ENCODE measurements at places on chromosomes 16 and 17.
A peak's percentile ranks its signal among the peaks of the same experiment; 100 is the strongest.

- DNase-seq: no peak
Measured at GRCh38 chr16:83674931-83675535, 132.7 kb upstream of the HSBP1 start.

- peak; percentile 80 for DNase-seq
Measured at GRCh38 chr16:19137201-19138128, 23.7 kb downstream of the ITPRIPL2 start.

DNA sequence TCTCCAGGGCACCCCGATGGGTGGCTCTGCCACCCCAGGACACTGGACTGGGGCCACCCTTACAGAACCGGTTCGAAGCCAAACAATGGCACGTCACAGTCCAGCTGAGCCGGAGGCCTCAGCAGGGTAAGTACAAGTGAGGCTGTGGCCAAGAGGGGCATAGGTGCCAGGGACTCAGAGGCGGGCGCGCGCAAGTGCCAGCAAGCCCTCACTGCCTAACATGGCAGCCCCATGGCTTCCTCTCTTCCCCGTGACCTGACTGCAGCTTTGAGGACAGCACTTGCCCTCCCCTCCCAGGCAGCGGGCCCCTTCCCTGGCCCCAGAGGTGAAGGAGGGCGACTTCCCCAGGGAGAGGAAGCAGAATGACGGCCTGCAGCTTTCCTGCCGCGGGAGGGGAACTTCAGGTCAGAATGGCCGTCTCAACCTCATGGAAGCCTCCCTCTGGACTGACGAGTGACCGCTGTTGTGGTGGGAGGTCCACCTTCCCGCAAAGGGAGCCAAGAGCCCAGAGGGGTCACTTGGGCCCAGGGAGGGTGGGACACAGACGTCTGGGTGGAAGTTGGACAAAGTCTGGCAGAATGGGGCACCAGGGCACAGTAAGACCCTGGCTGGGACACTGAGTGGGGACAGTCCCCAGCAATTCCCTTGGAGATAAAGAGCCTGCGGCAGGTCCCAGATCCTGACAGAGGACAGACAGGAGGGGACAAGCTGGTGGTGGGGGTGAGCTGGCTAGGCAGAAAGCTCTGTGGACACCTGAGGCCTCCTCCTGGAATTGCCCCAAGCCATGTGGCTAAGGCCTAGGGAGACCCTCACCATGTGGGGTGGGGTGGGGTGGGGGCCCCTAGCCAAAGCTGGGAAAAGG, 52.1 kb upstream of the TOB1 start:
- DNase-seq: no peak

GRCh38 chr16:68700120-68700519, 37.0 kb upstream of the CDH1 start:
- no peak for DNase-seq

DNA sequence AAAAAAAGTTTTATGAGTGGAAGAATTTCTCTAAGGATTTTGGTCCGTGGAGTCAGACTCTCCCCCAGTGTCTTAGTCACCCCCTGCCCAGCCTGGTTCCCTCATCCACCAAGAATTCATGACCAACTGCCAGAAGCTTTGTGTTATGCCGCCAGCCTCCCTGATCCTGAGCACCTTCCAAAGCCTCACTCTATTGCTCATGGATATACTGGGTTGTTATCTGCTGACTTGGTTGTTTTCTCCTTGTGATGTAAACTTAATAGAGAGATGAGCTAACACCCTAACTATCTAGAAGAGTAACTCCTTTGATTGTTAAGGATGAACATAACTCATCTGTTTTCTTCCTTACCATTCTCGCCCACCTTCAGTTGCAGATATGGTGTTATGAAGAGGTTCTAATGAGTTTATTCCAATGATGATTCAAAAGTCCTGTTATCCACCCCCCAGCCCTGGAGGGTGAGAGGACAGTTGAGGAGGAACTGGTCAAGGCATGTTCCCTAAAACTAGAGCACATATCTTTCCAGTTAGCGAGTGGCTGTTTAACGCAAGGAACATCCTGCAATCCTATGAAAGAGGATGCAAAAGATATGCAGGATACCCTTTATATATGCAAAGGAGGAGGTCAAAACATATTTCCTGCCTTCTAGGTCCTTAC, 1.5 kb upstream of the PSMD3 start:
- no peak for DNase-seq

- no peak for DNase-seq
Measured at GRCh38 chr17:76011951-76012350, 11.3 kb downstream of the CDK3 start.

DNA sequence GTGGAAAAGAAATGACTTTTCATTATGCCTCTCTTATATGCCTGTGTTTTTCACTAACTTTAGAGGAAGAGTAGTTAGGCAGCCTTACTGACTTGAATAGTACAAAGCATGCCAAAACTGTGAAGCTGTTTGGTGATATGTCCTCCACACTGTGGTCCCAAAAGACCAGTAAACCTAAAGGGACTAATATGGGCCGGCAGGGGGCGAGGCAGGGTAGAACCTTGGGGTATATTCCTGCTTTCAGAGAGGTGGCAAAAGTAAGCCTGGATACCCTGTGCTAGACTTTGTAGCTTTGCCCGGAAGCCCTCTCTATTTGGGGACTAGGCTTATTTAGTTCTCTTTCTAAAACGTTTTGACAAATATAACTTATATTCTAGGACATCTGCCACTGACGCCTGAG, 36.5 kb upstream of the VWA3A start:
- DNase-seq: no peak

- no peak for DNase-seq
Measured at GRCh38 chr16:53817812-53818550, 114.0 kb downstream of the FTO start.

DNA sequence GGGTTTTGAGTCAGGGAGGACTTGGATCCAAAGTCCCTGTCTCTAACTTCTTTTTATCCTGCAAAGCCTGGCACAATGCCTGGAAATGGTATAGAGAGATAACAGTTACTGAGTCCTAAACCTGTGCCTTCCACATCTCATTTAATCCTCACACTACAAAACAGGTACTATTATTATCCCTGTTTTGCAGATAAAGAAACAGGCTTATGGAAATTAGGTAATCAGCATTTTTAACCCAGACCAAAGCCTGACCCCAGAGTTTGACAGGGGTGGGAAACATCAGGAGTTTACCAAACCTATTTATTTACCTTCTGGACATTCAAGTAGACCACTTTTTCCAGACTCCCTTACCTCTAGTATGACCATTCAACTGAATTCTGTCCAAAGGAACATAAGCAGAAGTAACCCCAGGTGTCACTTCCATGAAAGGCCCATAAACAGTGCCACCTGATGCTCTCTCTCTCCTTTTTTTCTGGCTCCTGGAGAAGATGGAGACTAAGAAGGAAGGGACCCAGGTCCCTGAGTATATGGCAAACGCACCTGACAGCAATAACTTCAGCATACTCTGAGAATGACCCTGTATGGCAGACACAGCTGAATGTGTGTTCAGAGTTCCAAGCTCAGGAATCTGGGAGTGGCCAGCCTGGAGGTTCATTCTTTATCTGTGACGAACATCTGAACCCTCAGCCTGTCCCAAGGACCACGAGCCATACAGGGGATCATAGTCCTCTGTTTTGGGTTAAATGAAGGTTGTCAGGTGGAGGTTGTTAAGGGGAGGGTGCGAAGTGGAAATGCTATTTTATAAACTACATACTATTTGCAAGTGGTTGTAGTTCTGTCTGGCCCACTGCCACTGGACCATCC, 62.7 kb downstream of the HLF start:
- no peak for DNase-seq

All from NCI-H1417 treated with DMSO at 0.1 percent for 48 hours (cell line).